ENCODE measurements at places on chromosomes 3 and 15.

DNA sequence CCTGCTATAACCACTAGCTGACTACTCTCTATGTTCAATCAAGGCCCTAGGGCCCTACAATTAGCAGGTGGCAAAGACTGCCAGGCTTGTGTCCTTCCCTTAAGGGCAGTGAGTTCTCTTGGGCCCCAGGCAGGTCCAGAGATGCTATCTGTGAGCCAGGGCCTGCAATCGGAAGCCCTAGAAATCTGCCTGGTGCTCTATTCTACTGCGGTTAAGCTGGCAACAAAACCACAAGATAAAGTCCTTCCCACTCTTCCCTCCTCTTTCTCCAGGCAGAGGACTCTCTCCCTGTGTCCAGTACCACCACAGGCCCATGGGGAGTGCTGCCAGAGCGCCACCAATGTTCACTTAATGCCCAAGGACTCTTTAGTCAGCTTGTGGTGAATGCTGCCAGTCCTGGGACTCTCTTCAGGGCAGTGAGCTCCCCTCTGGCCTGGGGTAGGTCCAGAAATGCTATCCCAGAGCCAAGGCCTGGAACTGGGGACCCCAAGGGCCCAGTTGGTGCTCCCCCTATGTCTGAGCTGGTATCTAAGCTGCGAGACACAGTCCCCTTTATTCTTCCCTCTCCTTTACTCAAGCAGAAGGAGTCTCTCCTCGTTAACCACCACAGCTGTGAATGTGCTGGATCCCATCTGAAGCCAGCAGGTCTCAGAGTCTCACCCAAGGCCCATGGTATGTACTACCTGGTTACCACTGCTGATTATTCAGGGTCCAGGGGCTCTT is 34.7 kb downstream of the XXYLT1 start:
- no peak for DNase-seq

- no peak for DNase-seq
These were observed 32.9 kb downstream of the ZBTB11 start for GRCh38 chr3:101643861-101644613.

DNA sequence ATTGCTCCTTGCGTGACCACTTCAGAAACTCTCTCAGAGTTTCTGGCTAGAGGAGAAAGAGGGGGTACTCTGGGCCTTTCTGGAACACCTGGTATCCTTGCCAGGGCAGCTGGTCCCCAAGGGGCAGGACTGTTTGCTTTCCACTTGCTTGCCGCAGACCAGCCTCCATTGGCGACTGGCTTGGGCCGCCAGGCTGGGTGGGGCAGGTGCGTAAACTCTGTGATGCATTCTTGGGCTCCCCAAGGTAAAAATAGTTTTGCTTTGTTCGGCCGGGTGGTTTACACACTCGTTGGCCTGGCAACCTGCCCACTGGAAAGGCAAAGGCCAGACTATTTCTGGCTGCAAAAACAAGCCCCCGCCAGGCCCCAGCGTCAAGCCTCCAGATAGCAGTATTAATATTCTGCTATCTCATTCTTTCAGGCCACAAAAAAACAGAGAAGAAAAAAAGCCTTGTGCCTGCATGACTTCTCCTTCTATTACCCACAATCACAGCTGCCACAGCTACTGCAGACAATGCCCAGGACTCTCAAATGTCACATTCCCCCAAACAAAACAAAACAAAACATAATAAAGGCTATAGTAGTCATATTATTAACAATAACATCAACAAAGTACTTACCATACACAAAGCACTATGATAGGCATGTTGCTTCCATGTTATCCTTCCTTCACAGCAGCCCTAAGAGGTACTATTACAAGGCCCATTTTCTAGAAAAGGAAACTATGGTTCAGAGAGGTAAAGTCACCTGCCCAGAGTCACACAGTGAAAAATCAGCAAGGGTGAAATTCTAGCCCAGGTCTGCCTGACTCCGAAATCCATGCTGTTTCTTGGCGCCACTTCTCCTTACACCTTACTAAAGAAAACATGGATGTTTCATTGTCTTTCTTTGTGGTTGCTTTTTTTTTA is 14.0 kb upstream of the SSUH2 start:
- DNase-seq, result peak; percentile 85

- no peak for DNase-seq
These were observed 755 bp upstream of the TMEM108 start for GRCh38 chr3:133037436-133037835.

DNA sequence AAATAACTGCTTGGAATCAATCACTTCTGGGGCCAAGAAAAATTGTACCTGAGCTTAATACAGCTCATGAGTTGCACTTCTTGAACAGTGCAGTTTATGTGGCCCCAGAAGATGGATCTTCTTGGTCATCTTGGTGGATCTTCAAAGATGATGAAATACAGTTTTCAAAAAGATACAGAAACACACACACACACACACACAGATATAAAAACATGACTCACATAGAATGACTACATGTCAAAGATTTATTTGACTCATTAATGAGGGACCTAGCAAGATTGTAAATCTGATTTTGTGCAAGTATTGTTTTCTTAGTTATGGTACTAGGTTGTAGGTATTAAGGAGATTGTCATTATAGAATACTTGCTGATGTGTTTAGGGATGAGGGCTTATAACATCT is 32.6 kb downstream of the PDCD6IP start:
- no peak for DNase-seq

DNA sequence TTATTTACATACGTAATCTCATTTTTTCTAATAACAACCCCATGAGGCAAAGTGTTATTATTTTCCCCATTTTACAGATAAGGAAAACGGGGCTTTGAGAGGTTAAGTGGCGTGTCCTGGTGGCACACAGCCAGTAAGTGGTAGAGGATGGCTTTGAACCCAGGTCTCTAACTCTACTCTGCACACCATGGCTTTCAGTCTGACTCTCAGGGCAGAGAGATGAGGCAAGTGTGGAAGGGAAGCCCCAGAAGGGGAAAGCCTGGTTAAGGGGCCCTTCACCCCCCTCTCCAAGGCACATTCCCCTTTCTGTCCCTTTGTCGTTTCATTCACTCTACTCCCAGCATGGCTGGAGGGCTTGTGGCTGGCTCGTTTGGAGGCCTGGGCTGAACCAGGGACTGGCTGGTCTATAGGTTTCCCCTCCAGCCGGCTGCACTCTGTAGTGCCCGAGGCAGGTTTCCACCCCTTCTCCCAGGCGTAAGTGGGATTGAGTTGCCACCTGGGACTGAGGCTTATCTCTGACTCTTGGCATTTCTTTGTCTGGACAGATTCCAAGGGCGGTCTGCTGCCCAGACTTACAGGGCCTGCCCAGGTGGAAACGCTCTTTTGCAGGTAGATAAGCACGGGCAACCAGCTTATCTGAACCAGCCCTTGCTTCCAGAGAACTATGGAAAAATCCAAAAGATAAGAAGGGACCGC is 12.1 kb downstream of the SEMA4B start:
- DNase-seq, result no peak

DNA sequence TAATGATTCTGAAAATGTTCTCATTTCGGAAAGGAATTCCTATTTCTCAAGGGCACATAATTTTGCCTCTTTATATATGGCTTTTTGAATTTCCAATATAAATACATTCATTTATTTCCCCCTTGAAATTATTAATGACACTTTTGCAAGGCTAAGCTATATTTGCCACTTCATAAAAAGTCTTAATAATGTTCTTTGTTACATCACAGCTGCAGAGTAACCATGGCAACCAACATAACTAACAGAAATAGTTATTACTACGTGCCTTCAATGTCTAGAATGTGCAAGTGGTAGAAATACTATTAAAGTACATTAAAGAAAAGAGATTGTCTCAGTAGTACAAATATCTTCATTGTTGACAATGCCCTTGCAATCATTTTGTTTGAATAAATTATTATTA is 471.8 kb downstream of the C3orf38 start:
- DNase-seq, result no peak

- peak; percentile 46 for DNase-seq
These were observed 14.3 kb upstream of the SPRED1 start for GRCh38 chr15:38238311-38238710.

GRCh38 chr3:55634345-55634744 is 147.2 kb upstream of the WNT5A start:
- no peak for DNase-seq

- DNase-seq, result no peak
These were observed 392.9 kb upstream of the ROBO2 start for GRCh38 chr3:76646921-76647562.

DNA sequence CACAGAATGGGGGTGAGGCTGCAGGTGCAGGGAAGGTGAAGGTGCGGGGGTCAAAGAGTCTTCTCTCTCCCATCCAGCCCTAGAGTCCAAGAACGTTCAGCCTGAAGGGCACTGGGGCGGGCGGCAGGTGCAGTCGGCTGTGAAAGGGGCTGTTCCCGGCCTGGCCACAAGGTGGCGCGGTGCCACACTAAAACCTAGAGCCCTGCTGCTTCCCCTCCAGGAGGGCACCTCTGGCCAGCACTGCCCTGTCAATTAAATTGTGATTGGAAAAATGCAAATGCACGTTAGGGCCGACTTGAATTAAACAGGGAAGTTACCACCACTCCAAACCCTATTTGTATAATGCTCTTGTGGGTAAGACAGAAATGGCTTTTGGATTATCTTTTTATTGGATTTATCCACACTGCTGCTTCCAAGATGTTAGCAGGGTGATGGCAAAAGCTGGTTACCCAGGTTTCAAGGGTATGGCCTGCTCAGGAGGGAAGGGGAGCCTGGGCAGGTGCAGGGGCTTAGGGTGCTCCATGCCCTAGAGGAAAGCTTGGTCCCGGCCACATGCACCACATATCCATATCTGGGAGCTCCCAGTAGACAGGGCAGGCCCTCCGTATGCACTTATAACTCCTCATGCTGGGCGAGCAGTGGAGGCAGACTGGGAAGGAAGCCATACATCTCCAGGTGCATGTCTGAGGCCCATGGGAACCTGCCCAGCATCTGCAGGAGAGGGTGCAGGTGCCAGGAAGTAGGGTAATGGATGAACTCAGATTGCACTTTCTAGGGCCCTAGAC is 119.8 kb downstream of the ADCY5 start:
- DNase-seq, result peak; percentile 64

DNA sequence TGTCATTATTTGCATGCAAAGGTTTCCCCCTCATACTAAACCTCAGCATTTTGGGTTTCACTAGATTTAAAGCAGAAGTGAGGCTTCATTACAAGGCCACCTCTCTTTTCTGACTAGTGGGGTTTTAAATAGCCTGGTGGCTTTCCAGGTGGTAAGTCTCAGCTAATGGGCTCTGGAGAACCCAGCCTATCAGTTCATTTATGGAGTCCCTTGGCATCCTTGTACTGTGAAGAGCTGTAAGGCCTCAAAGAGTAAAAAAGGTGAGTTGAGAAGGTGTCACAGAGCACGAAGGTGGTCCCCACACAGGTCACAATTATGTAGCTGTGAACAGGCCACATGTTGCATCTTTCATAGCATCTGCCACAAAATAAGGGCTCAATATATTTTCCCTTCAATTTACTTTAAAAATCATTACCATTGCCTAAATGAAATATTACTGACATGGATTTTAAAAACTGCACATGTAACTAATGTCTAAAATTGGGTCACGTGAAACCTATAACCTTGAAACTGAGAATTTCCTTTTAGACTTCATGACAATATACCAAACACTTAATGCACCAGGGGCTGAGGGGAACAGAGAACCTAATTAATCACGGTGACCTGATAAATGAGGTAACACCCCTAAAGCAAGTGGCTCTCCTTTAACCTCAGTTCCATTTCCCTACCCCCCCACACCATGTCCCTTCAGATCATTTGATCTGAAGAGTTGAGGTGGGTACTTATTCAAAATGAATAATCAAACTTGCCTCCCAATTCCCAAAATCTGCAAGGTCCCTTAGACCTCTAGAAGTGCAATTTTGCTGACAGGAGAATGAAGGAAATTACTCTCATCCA is 1.3 kb downstream of the NGLY1 start:
- DNase-seq, result peak; percentile 67

DNA sequence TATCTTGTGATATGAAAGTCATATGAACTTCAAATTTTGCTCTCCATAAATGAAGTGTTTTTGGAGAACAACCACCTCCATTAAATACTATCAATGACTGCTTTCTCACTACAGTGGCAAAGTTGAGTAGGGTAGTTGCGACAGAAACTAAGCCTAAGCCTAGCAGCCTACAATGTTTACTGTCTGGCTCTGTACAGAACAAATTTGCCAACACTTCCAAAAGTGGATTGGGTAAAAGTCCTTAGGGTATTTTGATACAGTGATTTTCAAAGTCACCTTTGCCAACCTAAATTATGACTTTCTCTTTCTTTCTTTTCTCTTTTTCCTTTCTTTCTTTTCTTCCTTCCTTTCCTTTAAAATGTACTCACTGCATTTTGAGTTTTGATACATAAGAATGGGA is 142.6 kb downstream of the PLCL2 start:
- no peak for DNase-seq

- DNase-seq, result no peak
These were observed 629.2 kb upstream of the NAALADL2 start for GRCh38 chr3:174229916-174230315.

- no peak for DNase-seq
These were observed 735.1 kb upstream of the LMCD1 start for GRCh38 chr3:7766530-7766929.

GRCh38 chr15:66046326-66046725 is 177.0 kb downstream of the RAB11A start:
- no peak for DNase-seq

DNA sequence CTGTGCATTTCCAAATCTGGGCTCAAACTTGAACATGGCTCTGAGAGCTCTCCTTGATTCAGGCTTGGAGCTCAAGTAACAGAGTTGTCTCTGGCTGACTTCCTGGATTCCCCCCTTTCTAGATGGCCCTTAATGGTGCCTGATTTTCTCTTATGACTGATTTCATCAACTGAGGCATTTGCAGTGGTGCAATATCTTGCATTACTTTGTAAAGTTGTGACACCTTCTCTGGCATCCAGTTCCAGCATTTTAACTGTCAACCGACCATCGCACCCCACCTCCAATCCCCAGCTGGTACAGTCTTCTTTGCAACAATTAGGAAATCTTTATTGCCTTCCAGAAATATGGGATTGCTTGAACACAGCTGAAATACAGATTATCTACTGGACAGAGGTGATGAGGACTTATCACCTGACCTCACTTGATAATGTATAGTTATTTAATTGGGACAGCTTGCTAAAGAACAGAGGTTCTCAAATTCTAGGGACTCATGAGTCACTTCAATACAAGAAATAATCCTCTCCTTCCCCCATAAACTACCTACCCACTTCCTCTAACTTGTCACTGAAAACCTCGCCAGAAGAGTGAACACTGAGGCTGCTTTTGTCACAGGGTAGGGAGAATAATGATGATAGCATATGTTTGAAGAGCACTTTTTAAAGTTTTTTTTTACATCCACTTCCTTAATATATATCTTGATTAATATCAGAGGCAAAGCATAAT is 41.8 kb downstream of the FILIP1L start:
- no peak for DNase-seq

GRCh38 chr3:28125342-28125741 is 116.1 kb upstream of the CMC1 start:
- DNase-seq, result no peak

DNA sequence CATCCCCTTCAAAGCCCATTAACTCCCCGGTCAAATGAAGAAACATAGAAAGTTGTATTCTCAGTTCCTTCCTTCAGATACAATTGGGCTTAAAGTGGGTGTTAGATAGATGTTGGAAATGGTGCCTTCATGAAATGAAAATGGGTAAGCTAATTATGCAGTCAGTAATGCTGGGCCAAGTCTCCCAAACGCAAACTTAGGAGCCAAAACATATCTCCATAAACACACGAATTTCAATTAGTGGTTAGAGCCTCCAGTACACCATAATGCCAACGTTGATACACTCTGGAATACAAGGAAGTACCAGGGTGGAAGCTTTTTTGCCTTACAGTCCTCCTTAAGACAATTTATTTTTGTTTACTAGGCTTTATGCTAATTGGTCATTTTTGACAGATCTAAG is 1059.0 kb downstream of the TUSC7 start:
- no peak for DNase-seq
